NCI-H1694 treated with DMSO at 0.1 percent for 48 hours (cell line): ENCODE measurements at places on chromosomes 2 and 18.

DNA sequence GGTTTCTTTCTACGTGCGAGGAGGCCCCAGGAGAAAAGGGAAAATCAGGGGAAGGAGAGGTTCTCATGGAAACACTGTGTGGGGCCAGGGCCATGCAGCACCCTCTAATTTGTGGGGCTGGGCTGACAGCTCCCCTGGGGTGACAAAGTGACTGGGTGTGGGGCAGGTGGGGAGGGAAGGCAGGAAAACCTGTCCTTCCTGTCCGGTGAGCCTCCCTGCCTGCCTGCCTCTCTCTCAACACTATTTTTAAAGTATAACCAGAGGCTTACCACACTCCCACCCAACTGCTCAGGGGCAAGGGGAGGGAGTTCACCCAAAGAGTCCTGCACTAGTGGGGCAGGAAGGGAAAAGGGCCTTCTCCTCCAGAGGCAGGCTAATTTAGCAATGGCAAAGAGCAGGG, 10.5 kb upstream of the EPAS1 start:
- DNase-seq = no peak

- DNase-seq = no peak
Observed at GRCh38 chr2:30421026-30421603, 25.9 kb upstream of the LCLAT1 start.

DNA sequence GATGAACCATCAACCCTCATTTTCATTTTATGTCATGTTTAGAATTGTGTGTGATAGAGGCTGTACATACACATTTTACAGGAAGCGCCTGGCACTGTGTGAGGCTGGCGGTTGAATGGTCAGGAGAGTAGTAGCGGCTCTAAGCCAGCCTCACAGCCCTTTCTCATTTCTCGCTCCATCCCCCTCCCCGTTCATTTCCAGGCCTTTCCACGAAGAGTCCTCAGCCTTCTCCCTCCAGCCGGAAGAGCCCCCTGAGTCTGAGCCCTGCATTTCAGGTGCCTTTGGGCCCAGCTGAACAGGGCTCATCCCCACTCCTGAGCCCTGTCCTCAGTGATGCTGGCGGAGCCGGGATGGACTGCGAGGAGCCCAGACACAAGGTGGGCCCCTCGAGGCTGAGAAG, 51.8 kb downstream of the STK25 start:
- DNase-seq = no peak

GRCh38 chr18:23868136-23868785, 146.3 kb upstream of the TTC39C start:
- no peak for DNase-seq

DNA sequence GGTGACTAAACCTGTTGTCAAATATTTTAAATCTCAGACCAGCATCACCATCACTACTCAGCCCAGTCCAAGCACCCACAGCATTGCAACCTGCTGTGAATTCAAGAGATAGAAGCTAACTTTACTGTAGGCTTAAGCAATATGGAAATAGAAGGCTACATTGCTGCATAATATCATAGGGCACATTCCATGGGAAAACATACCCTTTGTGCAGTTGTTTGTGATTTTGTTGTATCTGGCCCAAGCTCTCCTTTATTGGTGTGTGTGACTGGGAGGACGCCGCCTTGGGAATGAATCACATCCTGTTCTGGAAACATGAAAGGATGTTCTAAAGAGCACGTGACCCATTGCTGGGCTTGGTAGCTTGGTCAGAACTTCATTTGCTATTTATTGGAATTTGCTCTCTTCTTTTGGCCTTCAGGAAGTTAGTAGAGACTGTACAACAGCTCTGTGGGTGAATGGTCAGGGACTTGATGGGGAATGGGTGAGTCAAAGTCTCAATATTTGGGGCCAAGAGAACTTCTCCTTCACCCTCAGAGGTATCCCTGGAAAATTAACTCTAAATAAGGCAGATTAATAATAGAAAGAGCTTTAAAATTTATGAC, 106.8 kb upstream of the SERPINE2 start:
- DNase-seq = no peak

- DNase-seq = no peak
Observed at GRCh38 chr2:17962876-17963275, 84.4 kb downstream of the KCNS3 start.

DNA sequence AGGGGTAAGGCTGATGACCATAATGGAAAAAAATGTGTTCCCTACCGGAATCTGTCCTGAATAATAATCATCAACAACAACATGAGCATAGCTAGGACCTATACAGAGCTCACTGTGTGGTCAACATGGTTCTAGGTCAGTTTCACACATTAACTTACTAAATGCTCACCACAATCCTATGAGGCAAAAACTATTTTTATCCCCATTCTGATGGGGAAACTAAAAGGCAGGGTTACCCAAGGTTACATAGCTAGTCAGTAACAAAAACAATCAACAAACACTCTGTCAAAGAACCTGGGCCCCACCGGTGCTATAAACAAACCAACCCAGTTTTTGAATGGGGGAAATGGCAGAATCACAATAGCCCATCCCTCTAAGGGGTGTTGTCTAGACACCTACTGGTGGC, 40.1 kb downstream of the AOX1 start:
- no peak for DNase-seq

- no peak for DNase-seq
Observed at GRCh38 chr2:227366769-227367426, 12.2 kb downstream of the TM4SF20 start.

DNA sequence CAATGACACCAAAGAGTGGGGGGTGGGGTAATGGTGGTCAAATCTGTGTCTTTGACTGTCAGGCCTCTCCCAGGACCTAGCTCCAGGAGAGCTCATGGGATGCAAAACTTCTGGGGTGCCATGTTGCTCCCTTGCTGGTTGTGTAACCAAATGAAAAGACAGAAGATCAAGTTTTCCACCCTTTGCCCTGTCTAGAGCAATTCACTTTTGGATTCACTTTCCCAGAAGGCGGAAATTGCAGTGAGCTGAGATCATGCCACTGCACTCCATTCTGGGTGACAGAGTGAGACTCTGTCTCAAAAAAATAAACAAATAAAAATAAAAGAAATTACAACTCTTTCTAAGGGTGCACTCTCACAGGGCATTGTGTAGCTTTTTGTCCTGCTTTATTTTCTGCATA, 34.9 kb upstream of the PLA2R1 start:
- DNase-seq = no peak

GRCh38 chr2:12617366-12617765, 99.4 kb upstream of the TRIB2 start:
- DNase-seq = no peak

GRCh38 chr2:197852108-197852507, 47.7 kb downstream of the PLCL1 start:
- DNase-seq = no peak

DNA sequence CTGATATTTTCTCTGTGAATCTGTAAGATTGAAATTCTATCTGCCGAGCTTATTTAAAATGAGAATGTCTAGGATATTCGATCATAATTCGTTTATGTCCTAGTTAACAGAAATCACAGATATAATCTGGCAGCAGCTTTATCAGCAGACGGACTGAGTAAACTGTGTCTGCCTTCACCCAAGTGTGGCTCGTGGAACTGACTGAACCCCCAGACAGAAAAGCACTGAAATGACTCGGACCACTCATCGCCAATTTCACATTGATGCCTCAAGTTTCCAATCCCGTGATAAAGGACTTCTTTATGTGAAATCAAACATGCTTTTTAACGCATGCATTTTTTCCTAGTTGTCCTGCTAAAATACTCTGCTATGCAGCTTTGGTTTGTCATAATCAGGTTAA, 15.9 kb downstream of the TNFRSF11A start:
- DNase-seq = no peak

DNA sequence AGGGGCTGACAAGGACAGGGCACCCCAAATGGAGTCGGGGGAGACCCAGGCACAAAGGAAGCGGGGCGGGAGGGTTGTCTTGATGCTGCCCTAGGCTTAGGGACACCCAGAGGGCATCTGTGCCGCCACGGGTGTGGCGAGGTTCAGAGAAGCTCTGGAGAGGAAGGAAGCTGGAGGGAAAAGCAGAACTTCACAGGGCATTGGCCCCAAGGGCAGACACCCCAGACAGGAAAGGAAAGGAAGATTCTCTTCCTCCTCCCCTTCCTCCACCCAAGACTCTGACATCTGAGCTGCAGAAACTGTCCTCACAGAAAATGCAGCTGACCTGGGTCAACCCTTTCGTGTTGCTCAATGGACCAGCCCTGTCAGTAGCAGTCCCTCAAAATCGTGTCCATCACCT, 25.6 kb downstream of the DNMT3A start:
- DNase-seq = no peak

DNA sequence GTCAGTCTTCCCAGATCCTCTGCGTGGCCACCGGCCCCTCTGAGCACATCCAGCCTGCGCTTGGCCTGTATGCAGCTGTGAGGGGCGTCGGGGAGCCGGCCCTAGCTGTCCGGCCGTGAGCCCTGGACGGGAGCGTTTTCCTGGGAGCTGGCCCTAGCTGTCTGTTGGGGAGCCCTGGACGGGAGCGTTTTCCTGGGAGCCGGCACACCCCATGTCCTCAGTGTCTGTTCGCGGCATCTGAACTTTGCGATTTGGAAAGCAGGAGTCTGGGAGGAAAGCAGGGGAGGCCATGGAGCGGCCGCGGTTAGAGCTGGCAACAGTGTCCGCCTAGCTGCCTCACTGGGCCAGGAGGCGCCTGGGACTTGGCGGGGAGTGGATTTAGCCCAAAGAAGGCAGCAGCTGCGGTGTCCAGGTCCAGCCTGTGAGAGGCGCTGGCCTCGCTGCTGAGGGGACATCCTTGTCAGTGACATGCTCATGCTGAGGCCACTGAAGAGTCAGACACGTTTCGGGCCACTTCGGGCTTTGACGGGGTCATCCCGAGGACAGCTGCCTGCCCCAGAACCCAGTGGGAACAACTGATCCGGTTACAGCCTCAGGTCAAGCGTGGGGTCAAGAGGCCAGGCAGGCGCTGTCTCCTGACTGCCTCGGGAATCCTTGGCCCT, 75.8 kb downstream of the KCNG2 start:
- no peak for DNase-seq

DNA sequence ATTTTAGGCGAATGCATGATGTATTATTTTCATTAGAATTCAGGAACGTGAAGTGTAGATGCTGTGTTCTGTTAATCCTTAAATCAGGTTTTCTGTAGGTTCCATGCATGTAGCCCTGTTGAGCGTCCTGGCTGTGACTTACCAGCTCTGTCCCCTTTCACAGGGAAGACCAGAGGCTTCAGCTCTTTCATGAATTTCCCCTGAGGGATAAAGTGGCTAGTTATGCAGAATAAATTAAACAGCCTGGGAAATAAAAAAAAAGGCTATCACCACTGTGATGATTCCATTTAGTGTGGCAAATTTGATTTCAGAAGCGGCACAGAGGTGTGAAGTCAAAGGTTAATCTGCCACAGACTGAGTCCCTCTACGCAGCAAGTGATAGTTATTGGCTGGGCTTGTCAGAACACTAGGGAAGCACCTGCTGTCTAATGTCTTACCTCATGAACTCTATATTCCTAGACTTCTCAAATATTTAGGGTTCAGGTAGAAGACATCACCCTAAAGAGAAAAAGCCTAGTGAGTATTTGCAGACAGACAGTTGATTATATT, 61.6 kb upstream of the LINC00305 start:
- DNase-seq = no peak

DNA sequence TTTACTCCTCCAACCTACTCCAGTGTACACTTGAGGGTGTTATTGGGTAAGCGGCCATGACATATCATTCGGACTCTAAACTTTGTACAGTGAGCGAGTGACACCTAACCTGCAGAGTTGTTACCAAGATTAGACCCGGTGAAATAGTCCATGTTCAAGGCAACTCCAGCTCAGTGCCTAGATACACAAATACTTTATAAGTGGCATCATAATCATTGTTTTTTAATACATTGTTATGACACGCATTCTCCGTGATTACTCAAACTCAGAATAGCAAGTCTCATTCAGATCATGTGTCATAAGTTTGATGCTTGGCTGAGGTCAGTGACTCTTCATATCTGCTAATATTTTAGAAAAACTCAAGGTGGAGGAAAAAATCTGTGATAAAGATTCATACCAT, 597.8 kb downstream of the DCC start:
- no peak for DNase-seq

GRCh38 chr2:126898636-126899035, at the start of gene TEX51:
Gene TEX51 (plus strand): TSS chr2:126898890. CDS start chr2:126898919, 29 bp downstream.
- DNase-seq = no peak

DNA sequence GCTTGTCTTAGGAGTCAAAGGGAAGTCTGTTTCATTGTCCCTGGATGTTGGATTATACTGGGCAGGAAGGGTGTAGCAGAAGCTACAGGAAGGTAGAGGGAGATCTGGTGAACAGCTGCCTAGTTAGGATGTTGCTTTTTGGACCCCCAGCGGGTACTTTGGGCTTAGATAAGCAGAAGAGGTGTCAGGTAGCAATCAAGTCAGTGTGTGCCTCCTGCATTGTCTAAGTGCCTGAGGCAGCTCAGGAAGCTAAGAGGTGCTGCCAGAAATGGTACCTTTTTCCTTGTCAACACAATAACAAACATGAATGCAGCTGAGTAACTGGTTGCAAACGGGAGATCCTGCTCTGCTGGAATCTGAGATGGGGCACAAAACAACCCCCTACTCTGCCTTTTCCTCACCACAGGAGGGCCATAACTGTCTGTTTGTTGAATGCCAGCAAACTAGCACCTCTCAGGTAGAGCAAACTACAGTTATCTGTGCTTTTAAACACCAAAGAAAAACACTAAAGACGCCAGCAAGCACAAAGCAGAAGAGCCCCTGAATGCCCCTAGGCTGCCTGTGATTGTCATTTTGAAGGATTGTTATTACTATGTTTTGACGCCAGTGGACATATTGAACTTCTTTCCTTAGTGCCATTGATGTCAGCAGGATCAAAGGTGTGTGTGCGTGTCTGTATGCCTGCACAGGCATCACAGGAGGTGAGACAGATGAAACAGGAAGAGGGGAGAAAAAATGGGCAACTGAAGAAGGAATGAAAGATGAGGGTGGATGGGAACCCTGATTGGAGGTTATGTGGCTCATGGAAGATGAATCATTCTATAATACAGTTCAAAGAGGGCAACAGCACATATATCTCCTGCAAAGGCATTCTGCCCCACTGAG, 151.4 kb downstream of the ETAA1 start:
- no peak for DNase-seq

DNA sequence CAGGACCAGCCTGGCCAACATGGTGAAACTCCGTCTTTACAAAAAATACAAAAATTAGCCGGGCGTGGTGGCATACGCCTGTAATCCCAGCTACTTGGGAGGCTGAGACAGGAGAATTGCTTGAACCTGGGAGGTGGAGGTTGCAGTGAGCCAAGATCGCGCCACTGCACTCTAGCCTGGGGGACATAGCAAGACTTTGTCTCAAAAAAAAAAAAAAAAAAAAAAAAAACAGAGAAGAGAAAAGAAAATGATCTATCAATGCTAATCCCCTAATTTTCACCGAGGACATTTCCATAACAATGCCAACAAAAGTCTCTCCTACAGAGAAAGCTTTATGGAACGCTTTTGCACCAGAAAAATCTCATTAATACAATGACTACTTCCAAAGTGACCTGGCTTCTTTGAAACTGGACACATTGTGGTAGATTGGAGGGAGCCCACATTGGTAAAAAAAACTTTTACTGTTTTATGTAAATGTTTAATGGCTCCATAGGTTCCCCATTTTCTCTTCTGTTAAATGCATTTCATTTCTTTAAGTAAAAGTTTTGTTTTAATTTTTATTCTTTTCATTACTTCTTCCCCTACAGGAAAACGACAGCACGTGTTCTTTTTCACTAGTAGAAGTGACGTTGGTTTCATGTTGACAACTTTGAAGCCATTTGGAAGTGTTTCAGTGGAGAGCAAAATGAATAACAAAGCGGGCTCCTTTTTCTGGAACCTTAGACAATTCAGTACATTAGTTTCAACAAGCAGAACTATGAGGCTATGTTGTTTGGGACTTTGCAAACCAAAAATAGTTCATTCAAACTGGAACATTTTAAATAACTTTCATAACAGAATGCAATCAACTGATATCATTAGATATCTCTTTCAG, 888 bp downstream of the FASTKD2 start:
- DNase-seq = no peak
